ENCODE measurements at places on chromosomes 7 and 10. TPM values are rescaled to one million over a fixed set of nuclear protein-coding genes. Genes with fewer than 3 reads are reported as not detected.

DNA sequence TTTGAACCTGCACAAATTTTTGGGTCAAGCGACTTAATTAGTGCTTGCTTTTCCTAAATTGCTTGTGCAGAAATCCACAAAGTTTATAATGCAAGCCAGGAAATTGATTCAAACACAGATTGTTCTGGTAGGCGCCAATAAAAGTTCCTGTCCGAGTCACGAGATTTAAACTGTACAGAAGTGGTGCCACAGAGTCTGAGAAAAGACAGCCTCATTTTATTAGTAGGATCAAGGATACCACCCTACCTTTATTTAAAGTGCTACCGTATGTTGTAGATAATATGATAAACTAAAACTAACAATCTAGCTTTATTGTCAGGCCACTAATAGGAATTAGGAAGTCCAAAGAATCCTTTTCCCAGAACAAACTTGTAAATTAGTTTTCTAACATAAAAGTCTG, 696.7 kb downstream of the TNS3 start:
- DNase-seq, result no peak

DNA sequence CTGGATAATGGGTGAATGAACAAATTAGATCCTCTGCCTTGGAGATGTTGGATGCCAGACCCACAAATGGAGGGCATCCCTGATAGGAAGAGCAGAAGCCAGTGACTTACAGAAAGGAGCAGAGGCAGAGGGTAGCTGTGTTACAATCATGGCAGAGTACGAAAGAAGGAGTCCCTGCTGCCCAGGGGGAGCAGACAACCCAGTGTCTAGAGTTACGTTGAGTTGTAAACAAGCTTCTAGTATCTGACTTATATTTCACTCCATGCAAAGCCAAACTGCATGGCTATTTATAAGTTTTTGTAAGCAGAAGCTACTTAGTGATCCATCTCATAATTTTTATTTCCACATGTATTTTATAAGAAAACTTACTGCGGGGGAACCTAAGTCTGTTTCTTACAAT, 56.2 kb upstream of the A1CF start:
- DNase-seq, result no peak

Gene MRC1
- total RNA-seq, result not detected

- DNase-seq, result no peak
Observed at GRCh38 chr10:26555719-26556368, 117.7 kb downstream of the APBB1IP start.

Gene SPDYE2
- 0.15 TPM for total RNA-seq

Gene CREB5
- not detected for total RNA-seq

DNA sequence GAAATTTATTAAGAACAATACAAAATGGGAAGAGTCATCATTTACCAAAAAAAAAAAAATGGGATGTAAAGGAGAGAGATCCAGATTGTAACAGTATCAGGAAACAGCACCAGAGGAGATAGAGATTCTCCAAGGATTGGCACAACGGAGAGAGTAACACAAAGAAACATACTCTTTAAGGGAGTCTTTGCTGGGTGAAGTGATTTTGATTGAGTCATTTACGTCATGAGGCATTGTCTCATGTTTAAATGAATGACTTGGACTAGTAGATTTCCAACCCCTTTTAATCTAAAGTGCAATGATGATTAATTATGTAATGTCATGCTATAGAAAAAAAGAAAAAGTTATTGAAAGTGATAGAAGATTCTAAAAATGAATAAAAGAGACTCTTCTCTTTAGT, 68.8 kb downstream of the ITGB8 start:
- DNase-seq, result no peak

DNA sequence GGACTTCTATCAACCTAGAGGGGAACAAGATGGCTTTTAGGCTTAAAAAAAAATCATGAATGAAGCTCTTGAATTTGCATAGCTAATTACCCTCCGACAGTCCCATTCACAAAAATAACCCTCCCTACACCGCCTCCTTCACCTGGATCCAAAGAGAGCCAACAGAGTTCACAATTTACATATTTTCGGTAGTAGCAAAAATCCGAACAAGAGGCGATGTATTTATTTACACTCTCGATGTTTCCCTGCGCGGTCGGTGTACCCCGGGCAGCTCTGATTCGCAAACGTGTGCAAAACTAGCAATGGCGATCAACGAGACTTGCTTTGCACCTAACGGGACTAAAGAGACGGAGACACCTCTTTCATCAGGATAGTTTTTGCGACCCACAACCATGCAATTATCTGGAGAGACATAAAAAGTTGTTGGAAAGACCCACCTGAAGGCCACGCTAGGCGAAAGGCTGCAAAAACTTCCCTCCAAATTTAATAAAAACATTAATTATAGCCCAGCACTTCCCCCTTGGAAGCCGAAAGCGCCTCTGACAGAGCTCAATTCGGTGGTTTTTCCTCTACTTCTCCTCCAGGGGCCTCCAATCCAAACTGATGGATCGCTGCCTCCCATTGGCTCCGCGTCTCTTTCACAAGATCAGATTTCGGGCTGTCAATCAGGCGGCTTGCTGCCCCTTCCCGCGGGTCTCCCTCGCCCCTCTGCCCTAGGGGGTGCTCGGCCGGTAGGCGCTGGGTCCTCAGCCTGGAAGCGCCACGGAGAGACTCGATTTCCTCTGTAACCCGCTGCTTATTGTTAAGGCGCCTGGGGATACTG, at the start of gene ETV1:
TSS of gene ETV1 (minus strand) at position 541 of the 823 bp plus-strand sequence. CDS start 614 bp downstream, outside the sequence.
- DNase-seq, result peak; percentile 21

GRCh38 chr7:91771394-91771793, 109.1 kb downstream of the MTERF1 start:
- DNase-seq, result no peak
